COR-L47 (cell line): ENCODE measurements at places on chromosomes 2 and 18.

DNA sequence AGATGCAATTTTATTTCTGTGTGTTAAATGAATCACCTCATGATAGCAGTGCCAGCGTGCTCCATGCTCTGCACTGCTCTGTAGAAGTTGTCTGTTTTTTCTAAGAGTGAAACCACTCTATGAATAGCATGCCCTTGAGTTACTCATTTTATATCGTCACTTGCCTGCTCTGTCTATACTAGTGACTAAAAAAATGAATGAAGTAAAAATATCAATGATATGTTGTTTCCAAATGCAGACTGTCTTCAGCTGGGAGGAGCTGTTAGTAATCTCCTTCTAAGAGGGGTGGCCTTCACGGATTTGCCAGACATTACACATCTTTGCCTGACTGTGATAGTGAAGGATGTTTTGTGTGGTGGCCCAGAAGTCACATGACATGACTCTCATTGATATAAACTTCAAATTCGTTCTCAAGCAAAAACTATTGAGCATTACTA, 852.1 kb downstream of the CNTNAP5 start:
- DNase-seq = no peak

DNA sequence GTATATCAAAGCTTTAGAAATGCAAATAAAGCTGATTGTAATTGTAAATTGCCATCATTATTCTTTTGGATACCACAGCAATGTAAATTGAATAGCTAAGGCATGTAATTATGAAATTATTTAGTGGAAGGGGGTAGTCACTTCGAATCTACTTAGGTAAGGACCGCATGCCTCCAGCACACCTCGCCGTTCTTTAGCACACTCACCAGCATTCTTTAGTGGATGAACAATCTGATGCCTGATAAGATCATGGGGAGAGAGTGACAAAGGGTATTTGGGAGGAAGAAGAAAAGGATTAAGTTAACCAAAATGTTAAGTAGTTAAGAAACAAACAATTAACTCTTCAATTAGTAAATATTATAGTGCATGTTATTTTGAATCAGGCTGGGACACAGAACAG, 46.4 kb upstream of the DSC1 start:
- DNase-seq = no peak

GRCh38 chr2:102367331-102367971, 11.9 kb downstream of the IL18R1 start:
- DNase-seq = no peak

DNA sequence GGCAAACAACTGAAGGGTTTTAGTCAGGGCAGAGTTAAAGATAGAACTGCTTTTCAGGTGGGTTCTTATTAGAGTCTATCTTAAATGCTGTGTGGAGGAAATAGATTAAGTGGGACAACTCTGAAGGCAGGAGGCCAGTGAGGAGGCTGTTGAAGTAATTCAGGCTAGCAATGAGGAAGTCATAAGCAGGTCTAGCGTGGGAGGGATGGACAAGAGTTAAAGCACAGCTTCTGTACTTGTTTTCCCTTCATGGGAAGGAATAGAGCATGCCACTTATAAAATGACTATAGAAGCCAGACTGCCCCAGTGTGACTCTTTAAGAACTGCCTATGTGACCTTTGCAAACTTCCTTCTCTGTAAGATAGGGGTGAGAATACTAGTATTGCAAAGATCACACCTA, 202.0 kb upstream of the LRRTM1 start:
- DNase-seq = no peak

GRCh38 chr2:236089271-236090026, 78.7 kb downstream of the GBX2 start:
- no peak for DNase-seq

DNA sequence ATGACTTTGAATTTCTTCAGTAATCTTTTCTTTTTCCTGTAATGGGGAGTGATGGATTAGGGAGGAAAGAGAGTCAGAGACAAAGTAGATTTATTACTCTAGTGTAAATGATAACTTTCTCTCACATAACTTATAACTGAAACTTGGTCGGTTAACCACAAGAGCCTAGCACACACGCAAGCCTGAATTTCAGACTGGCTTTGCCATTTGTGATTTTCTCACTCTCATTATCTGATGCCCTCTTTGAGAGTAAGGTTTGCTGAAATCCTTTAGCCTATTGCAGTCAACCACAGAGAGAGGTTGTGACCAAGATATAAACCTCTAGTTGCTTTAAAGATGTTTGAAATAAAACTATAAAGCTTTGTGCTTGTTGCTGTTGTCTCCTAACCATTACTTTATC, 117.9 kb upstream of the NETO1 start:
- no peak for DNase-seq

DNA sequence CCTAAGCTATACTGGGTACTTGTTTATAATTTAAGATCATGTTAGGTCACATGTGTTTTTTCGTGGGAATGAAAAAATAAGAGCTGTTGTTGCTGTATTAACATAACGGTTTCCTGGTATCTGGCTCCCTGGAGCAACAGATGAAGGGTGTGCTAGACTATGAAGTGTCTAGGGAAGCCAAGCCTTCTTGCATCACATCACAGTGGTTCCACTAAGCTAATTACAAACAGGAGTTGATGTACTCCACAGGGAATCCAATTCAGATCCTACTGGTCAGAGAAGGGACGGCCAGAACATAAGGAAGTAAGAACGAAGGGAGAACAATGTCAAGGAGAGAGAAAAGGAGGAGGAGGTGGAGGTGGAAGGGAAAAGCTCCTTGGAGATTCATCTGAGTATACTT, 193.0 kb upstream of the CYP26B1 start:
- DNase-seq = no peak

- DNase-seq = no peak
Measured at GRCh38 chr18:10403708-10404107, 50.7 kb upstream of the APCDD1 start.

DNA sequence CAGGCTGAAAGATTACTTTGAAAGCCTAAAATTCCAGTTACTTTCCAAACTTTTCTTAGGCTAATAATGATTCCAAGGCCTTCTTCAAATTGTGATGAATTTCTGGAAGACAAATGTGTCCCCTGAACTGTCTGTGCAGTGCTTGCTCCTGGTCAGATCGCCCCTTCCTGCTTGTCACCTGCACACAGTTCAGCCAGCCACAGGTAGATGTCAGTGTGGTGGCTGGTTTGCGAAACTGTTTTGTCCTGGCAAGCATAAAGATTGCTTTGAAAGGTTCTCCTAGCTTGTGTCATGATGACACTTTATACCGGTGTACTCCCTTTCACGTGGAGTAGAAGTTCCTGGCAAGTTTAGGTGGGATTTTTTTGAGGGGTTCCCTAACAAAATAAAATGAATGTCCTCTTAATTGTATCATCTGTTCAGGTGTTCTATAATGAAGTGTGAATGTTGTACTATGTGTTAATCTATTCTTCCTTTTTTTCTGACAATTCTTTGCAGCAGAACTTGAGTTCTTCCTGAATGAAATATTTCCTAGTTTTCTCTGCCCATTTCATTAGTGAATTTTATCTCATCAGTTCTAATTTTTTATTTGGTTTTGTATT, 298.8 kb downstream of the ZNF407 start:
- peak; percentile 89 for DNase-seq

DNA sequence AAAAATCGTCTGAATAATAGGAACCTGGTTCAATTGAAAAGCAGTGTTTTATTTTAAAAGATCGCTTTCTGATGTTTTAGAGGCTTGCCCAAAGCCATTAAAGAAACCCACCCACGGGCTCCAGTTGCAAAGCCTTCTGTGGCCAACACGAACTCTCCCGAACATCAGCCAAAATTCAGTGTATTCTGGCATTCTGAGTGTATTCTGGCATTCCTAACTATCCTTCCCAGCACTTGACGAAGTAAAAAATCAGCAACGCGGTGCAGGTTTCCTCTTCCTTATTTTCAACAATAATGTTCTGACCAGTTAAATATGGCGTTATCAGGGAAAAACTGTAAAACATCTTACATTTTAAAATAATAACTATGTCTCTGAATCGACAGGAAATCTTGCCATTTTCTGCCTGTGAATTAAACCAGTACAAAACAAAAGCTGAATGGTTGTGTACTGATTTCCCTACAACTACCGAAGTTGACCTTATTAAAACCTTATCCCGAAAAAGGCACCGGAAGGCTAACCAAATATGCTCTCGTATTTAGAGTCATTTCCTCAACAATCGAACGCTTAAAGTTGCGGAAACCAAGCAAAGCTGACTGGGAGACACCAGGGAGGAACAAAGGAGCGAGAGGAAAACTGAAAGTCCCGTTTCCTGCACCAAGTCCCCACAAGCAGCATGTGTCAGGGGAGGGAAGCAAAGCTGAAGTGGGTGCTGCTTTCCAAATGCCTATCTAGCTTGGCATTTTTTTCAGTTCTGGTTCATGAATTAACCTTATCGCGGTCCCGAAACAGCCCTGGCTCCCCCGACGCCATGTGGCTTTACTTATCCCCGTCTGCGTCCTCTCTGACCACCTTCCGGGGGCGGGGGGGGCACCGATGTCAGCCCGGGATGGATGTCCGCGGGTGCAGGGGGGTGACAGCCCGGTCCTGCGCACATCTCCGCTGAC, 44.3 kb downstream of the ZNF516 start:
- peak; percentile 39 for DNase-seq

GRCh38 chr18:49778826-49779465, 34.4 kb downstream of the ACAA2 start:
- no peak for DNase-seq

DNA sequence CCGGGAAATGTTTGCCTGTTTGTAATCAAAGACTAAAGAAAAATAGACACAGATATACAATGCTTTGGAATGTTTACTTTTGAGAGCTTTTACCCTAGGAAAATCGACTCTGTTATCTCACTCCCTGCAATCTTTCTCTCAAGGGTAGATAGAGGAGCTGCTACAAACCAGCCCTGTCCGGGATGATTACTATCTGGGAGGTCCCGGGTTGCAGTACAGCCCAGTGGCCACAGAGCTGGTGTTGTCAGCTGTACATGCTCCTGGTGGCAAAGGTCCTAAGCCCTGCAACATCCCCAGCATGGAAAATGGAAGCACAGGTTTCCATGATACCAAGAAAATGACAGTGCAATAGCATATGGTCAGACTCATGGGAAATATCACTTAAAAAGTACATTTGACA, 570.5 kb upstream of the SOX11 start:
- no peak for DNase-seq

- DNase-seq = no peak
Measured at GRCh38 chr2:226893216-226893615, 57.4 kb downstream of the RHBDD1 start.

- DNase-seq = no peak
Measured at GRCh38 chr2:192500550-192501200, 305.9 kb upstream of the TMEFF2 start.
